ENCODE measurements at places on chromosomes 11 and 22. TPM values are rescaled to one million over a fixed set of nuclear protein-coding genes. Genes with fewer than 3 reads are reported as not detected.

Gene NCAM1
- total RNA-seq: 4.2 TPM

Gene ADAMTS8
- not detected for total RNA-seq

Gene LDLRAD3
- total RNA-seq: 4.5 TPM

Gene GAB4
- total RNA-seq: not detected

DNA sequence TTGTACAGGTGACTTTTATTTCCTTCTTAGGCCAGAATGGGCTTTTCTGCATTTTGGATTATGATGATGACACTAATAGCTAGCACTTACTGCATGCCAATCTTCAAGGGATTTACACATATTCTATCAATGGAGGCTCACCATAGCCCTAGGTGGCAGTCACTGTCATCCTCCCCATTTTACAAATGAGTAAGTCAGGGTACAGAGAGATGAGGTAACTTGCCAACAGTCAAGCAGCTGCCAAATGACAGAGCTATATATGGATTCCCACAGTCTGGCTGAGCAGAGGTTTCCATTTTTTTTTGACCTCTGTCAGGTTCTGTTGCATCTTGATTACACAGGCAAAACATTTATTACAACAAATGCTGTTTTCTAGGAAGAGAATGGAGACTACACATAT lies 23.8 kb upstream of the C11orf96 start:
- no peak for DNase-seq

DNA sequence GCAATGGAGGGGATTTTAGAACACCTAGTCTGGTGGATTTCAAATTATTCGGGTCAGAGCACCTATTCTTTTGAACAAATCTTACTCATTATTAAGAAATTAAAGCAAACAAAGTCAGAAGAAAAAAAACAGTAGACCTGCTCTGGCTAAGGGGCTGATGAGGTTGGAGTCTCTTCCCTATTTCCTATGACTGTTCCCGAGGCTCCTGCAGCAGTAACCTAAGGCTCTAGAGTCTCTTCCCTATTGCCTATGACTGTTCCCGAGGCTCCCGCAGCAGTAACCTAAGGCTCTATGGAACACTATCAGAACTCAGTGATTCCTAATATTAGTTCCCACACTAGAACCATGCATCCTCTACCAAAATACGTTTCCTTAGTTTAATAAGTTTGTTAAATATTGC lies 607.9 kb downstream of the NTM start:
- DNase-seq: no peak

DNA sequence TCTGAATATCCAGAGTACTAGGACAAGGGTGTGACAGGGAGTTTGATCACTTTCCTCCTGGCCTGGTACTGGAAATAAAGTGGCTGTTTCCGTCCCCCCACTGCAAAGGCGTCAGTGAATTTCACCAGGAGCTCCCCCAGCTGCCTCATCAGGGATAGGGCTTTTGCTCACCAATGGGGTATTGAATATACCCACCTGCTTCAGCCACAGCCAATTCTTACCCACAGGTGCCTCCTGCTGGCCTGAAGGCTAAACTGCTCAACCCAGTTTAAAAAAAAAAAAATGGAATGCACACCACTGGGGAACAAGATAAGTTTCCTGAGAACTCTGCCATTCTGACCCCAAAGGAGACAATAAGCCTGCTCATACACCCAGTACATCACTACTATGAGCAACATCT lies 65.3 kb upstream of the MS4A8 start:
- peak; percentile 20 for DNase-seq

DNA sequence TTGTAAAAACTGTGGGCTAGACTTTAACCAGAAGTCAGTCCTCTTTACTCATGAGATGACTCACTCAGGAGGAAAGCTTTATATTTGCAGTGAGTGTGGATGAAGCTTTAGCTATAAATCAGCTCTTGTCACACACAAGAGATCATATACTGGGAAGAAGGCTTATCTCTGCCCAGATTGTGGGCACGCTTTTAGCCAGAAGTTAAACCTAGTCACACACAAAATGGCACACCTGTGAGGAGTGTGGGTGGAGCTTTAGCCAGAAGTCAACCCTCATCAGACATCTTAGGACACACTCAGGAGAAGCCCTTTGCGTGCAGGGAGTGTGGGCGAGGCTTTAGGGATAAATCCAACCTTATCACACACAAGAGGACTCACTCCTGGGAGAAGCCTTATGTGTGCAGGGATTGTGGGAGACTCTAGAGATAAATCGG lies 706.9 kb upstream of the LUZP2 start:
- DNase-seq: no peak

DNA sequence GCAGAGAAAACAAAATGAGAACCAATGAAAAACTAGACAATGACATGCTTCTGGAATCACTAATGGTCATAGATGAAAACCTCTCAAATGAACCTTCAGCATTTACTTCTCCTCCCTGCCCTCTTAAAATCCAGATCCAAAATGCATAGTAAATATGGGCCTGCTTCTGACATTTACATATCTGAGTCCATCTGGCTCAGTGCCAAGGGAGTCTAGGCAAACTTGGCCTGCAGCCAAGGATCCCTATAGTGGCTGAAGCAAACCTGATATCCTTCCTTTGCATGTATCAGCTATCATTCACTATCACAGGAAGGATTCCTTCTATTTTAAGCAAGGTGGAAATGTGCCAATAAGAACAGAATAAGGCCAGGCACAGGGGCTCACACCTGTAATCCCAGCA lies 104.8 kb downstream of the C11orf58 start:
- no peak for DNase-seq
